Hematopoietic multipotent progenitor cell treated with erythropoietin and hydrocortisone succinate and interleukin-3 and kit ligand, for 4 days (in vitro differentiated cells): ENCODE measurements at places on chromosomes 7 and 10.

- peak; percentile 52 for DNase-seq
Measured at GRCh38 chr10:132938472-132939339, 3.7 kb downstream of the CFAP46 start.

- peak; percentile 53 for DNase-seq
Measured at GRCh38 chr10:93541402-93542357, 24.8 kb upstream of the FFAR4 start.

- DNase-seq: peak; percentile 85
Measured at GRCh38 chr10:89129911-89130310, 77.2 kb downstream of the CH25H start.

DNA sequence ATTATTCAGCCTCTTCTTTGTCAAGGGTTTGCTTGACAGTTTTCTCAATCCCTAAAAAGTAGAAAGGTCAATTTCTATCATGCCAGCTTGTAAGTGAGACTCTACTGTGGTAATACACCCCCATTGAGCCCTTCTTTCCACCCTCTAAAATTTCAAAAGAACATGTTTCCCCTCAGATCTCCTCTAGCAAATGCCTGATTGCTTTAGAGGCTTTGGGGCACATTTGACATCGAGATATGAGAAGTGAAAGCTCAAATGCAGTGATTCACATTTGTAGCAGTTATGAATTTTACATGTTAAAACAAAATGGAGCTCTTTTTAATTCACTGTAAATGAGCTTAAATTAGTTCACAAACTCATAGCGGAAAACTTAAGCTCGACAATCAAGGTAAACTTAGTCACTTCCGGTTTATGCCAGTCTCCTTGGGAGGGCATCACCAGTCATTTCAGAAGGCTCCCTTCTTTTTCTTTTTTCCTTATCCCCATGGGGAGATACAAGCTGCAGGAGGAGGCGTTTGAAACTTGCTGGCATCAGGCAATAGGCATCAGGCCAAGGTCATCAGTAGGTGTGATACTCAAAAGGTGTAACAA is 55.3 kb upstream of the ADO start:
- no peak for DNase-seq

GRCh38 chr10:75048669-75049098 is 62.8 kb upstream of the SAMD8 start:
- DNase-seq: no peak

- no peak for DNase-seq
Measured at GRCh38 chr10:22761569-22762220, 47.3 kb upstream of the PIP4K2A start.
